ENCODE measurements at places on chromosomes 12 and 14.
A peak's percentile ranks its signal among the peaks of the same experiment; 100 is the strongest.

DNA sequence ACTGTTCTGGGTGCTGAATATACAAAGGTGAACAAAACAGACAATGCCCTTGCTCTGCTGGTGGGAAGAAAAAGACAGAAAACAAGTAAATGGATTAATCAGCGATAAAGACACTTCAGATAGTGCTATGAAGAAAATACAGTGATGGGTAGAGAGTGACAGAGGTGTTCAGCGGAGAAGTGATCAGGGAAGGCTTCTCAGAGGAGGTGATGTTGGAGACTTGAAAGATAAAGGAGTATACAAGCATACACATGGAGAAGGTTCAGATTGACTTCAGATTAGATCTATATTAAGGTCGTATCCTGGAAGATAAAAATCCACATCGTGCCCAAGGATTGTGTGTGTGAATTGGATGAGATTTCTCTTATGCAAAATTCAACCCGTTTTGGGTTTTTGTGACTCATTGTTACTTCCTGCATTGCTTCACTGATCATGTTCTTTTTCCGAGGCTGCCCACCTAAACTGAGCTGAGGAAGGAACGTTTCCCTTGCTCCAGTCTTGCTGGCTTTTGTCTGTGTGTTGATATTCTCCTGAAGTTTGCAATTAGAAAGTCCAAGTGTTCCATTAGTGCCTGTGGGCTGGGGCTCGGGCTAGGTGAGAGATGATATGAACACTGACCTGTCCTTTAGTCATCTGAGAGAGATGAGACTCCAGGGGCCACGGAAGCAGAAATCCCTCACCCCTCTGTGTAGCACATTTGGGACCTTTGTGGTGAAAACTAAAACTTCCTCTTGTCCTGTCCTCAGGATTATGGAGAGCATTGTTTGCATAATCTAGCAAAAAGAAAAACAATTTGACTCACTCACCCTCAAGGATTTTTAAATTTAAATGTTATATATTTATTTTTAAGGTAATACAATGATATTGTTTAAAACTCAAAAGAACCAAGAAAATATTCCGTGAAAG, 27.6 kb downstream of the PLXNC1 start:
- peak; percentile 36 for DNase-seq

DNA sequence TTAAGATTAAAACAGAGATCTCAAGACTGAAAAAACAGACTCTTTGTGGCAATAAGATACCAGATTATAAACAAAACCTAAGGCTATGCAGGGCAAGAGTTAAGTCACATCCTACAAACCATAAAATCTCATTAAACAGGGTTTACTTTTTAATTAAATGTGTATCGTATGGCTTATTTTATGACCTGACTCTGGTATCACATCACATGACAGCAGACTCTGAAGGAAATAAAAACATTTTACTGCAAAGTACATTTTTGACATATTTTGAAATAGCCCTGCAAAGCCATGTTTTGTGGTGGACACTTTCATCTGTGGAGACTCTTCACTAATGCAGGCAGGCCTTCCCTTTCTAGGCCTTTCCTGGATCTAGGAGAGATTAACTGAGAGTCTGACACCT, 327.6 kb upstream of the CLEC14A start:
- DNase-seq, result no peak

DNA sequence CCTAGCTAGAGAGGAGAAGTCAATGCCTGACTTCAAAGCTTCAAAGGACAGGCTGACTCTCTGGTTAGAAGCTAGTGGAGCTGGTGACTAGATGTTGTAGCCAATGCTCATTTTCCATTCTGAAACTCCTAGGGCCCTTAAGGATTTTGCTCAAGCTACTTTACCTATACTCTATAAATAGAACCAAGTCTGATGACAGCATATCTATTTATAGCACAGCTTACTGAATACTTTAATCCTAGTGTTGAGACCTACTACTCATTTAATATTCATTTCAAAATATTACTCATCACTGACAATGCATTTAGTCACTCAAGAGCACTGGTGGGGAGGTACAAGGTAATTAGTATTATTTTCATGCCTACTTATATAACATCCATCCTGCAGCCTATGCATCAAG, 137.2 kb upstream of the PELI2 start:
- DNase-seq, result no peak

DNA sequence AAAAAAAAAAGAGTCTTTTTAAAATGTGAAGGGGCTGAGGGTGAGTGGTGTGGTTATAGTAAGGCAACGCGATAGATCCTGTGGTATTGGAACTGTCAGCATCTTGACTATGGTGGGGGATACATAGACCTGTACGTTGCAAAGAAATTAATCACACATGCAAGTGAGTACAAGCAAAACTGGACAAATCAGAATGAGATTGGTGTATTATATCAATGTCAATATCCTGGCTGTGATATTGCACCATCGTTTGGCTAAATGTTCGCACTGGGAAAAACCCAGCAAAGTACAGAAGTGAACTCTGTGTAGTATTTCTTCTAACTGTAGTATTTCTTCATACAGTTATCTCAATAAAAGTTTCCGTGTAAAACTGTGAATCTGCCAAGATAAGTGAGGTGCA, 67.9 kb downstream of the GCH1 start:
- DNase-seq, result no peak

GRCh38 chr12:120858306-120859088, 45.7 kb downstream of the SPPL3 start:
- DNase-seq, result no peak

Measured in IMR-90 (cell line).